ENCODE measurements at places on chromosomes 3 and 15.

DNA sequence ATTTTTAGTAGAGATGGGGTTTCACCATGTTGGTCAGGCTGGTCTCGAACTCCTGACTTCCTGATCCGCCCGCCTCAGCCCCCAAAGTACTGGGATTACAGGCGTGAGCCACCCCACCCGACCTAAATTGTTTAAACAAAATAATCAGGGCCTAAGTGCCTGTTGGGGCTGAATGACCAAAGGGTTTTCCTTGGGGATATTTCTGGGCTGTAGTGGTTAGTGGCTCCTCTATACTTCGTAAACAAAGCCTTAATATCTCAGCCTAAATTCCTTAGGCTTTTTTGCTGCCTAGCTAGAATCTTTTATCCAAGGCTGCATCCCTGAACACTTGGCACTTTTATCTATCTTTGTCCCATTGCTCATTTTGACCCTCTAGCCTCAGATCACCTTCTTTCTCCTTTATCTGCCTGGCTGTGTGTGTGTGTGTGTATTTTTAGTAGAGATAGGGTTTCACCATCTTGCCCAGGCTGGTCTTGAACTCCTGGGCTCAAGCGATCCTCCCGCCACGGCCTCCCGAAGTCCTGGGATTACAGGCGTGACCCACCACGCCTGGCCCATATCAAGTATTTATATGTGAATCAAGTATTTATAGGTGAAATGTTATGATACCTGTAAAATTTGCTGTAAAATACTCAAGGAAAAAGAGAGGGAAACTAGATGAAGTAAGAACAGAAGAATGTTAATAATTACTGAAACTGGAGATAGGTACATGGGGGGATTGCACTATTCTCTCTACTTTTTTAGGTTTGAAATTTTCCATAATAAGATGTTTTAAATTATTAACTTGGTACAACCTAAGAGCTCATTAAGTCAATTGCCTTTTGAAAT, 1.8 kb downstream of the NUSAP1 start:
- no peak for DNase-seq

GRCh38 chr15:22259881-22260421, 179.6 kb downstream of the OR4M2 start:
- DNase-seq = no peak

DNA sequence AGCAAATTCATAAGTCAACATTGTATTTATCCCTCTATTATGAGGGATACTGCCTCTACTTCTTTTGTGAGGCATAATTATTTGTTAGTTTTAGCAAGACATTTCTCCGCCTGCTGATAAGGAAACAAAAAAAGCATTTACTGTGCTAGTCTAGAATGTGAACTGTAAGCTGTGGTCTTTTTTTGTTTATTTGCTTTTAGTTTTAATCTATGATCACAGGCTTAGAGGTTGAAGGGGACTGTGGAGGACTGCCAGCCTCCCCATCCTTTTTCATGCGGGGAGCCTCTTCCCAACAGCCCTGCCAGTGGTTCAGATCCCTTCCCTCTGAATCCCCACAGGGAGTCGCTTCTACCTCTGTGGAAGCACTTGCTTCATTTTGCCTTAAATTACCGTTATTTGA, 331.0 kb upstream of the ROPN1 start:
- DNase-seq = peak; percentile 83

- peak; percentile 15 for DNase-seq
These were observed 38.2 kb upstream of the RNF7 start for GRCh38 chr3:141699897-141700296.

DNA sequence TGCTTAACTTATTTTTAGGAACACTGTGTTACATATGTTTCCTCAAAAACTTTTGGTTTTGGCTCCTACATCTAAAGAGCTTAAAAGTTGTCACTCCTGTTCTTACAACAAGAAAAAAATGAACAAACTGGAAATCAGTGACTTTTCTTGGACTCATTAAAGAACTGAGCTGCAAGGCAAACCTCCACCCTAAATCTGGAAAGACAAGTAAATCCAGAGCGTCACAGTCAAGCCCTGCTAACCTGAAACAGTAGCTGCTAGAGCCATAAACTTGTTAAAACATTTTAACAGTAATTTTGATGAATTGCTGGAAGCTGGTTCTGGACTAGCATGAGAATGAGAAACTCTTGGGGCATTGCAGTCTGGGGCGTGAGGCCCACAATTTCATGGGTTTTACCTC, 350.5 kb upstream of the COL8A1 start:
- DNase-seq = no peak

- DNase-seq = no peak
These were observed 19.7 kb downstream of the B3GNT5 start for GRCh38 chr3:183272791-183273190.

DNA sequence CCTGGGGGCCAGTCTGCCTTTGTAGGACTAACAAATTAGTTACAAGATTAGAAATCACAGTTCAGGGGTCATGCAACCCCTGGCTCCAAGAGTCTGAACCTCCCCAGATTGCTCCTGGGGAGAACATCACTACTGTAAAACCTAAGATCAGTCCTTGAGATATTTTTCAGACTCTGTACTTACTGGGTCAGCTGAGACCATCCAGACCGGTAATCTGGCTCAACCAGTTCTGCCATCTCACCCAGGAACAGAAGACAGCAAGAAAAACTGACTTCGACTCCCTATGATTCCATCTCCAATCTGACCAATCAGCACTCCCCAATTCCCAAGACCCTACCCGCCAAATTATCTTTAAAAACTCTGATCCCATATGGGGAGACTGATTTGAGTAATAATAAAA, 47.5 kb downstream of the NMD3 start:
- DNase-seq = no peak

DNA sequence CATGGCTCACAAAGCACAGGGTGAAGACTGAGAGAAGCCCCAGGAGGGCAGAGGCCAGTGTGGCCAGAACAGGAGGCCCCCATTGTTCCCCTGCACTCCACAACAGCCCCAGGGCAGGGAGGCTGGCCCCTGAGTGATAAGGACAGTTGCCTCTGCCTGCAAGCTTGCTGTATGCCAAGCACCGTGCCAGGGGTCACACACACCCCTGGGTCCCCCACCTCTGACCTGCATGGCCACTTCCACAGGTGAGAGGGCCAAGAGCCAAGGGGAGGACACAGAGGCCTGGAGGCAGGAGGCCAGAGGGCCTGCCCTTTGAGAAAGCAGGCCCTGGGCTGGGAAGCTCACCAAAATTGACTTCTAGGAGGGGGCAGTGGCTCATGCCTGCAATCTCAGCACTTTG, 23.7 kb downstream of the ATRIP start:
- no peak for DNase-seq

DNA sequence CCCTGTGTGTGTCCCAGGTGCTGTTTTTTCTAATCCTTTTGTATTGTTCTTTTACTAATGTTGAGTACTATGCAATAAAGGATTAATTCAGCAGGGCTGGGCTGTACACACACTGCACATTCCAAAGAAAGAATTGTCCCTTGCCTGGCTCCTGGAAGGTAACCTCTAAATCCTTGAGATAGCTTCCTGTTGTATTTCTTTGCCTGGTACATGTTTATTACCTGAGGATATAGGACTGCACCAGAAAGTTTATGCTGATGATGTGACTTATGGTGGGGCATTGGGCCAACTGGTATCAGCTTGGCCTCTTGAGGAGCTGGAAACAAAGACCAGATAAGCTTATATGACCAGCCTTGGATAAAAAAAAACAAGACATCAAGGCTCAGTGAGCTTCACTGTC, 26.6 kb upstream of the FAN1 start:
- DNase-seq = no peak

DNA sequence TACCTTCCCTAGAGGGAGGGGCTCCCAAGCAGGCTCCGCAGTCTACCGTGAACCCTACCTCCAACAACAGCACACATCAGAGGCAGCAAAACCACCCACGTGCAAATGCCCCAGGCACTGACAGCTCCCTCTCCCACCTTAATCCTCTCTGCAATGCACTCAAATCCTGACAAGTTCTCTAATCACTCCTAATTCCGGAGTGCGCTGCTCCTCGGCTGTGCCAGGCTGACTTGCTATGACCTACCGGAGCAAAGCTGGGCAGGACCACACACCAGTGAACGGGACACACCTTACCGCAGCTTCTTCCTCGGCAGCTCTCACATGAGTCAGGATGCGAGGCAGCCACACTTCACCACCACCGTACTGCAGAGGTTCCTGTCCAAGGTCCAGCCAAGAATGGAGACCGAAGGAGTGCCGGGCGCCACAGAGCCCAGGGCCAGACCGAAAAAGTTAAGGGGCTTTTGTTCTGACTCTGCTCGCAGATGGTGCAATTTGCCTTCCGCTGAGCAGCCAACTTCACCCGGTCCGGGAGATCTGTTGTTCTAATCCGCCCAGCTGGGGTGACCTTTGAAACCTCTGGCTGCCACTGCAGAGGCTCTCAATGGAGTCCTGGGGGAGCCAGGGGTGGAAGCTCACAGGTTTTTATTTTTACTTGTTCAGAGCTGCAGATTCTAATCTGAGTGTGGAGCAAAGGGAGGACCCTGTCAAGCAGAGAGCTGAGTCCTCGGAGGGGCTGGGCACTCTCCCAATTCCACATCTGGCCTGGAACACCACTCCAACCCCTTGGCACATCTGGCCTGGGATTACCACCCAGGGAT, 84.4 kb downstream of the MYLK start:
- DNase-seq = no peak

DNA sequence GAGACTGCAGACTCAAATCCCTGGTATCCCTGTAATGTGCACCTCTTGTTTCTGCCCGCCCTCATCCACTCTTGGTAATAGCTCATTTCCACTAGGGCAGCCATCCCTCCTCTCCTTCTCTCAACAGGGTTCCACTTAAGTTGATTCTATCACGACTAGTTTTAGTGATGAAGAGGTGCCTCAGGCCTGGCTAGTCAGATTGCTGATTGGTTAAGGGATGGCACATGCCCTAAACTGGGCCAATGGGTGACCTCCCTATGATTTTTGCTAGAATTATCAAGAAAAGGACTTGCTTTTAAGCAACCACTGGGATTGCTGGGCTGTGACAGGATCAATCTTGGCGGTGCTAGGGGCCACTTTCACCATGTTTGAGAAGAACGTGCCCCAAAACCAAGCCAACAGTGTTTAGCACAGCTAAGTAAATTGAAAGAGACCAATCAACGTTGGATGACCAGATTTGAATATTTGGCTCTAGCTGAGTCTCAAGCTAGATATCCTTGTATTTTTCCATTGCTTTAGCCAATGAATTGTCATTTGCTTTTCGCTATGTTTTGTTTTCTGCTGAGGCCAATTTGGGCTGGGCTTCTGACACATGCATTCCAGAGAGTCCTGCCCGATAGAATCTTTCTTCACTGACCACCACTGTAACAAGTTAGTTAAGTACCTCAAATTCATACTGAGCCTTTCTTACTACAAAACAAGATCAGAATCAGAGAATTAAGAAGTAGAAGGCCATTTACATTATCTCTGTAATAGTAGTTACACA, 131.0 kb downstream of the PDZRN3 start:
- DNase-seq = no peak
